ENCODE measurements at places on chromosomes 3 and 15.
A peak's percentile ranks its signal among the peaks of the same experiment; 100 is the strongest.

GRCh38 chr15:61256231-61256630 is 27.1 kb upstream of the RORA start:
- DNase-seq: no peak

GRCh38 chr3:4006288-4006687 is 207.1 kb downstream of the LRRN1 start:
- no peak for DNase-seq

DNA sequence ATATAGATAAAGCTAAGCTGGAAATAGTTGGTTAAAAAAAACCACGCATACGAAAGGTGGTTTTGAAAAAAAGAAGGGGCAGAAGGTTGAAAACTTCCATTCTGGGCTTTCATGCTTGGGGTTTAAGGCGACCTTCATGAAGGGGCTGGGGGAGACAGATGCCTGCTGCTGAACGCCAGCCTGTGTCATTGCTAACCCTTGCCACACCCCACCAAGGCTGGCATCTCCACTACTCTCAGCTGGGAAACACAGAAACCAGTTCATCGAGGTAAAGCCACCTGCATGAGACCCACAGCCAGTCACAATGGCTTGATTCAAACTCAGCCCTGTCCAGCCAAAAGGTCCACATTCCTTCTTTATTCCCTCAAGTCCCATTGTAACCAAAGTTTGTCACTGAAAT is 78.7 kb downstream of the ADAMTS17 start:
- DNase-seq: no peak

DNA sequence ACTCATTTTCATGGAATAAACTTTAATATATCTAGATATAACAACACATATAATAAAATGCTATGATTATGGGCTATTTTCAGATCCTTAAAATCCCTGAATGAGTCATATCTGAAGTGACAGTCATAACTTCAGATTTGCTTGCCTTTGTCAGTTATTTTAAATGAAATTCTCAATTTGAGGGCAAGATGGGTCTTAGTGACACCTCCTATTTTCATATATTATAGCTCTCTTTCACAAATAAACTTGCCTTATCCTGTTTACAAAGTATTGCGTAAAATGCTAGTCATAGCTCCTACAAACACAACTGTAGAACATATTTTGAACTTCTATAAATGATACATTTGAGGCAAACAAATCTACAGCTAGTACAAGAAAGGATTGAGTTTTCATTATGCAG is 6.2 kb upstream of the THRB start:
- no peak for DNase-seq

GRCh38 chr3:38000965-38001455 is 10.4 kb downstream of the VILL start:
- DNase-seq: no peak

GRCh38 chr3:11010426-11011165 is 18.0 kb downstream of the SLC6A1 start:
- DNase-seq: no peak

- no peak for DNase-seq
Measured at GRCh38 chr3:70085613-70086012, 86.1 kb downstream of the SAMMSON start.

DNA sequence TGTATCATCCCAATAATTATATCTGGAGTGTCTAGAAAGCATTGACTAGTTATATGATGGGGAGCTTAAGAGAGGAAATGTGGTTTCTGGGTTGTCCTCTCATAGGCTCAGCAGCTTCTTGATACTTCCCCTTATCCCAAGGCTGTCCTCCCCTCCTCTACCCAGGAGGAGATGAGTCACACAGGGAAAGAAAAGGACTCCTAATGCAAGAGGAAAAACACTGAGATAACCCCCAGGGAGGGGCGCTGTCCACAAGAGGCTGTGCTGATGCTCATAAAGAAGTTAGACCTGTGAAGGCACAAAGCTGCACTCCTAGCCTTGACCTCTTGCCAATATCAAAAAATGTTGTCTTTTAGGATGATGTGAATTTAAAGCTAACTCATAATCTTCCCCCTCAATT is 28.8 kb upstream of the GYG1 start:
- no peak for DNase-seq

DNA sequence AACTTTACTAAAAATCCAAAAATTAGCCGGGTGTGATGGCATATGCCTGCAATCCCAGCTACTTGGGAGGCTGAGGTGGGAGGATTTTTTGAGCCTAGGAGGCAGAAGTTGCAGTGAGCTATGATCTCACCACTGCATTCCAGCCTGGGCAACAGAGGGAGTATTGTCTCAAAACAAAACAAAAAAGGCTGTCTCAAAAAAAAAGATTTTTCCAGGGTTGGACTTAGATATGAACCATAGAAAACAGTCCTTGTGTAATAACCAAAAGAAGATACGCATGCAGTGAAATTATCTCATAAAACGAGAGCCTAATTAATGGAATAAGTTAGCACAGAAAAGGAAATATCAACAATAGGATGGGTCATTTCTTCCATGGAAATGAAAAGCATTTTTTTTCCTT is 320.4 kb upstream of the RASGRP1 start:
- no peak for DNase-seq

- peak; percentile 42 for DNase-seq
Measured at GRCh38 chr3:50587806-50588758, 18.8 kb downstream of the HEMK1 start.

- no peak for DNase-seq
Measured at GRCh38 chr3:98333989-98334606, 19.6 kb upstream of the OR5K4 start.

DNA sequence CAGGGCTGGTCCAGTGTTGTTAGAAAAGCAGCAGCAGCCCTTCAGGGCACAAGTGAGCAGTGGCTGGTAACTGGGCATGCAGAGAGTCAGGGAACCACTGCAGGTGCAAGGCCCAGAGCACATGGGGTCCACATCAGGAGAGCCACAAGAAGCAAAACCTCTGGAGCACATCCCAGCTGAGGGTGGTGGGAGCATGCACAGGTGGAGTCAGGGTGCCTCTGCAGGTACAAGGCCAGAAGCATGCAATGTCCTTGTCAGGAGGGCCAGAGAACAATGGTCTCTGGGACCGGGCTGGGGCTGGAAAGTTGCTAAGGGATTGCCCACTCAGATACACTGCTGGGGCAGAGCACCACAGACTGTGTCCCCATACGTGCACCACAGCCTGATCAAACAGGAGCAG is 226.1 kb upstream of the UBE2E2 start:
- no peak for DNase-seq

DNA sequence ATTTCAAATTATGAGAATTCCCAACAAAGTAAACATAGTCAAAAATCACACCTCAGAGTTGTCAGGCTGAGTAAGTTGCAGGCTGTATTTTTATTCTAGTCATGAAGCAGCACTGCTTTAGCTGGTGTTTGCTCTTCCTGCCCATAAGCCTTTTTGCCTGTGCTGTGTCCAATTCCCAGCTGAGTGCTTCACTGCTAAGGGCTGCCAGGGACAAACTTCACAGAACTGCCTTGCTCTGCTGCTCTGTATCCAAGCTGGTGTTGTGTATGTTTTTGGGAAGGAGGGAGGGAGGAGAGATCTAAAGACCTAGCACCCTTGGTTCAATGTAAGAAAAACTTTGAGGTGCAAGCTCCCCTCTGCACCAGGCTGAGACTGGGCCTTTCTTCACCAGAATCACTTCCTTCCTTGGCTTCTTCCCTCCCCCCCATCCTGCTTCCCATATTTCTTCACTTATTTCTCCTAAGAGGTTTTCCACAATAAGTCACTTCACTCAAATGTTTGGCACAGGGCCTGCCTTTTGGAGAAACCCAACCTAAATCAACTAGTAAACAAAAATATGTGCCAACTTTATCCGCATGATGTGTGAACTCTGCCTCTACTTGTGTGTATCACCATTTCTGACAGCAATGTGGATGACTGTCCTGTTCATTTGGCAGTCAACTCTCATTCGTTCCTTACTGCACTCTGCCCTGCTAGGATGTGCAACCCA is 156.1 kb downstream of the TBL1XR1 start:
- no peak for DNase-seq

GRCh38 chr15:36814708-36815107 is 235.3 kb downstream of the CDIN1 start:
- DNase-seq: no peak

DNA sequence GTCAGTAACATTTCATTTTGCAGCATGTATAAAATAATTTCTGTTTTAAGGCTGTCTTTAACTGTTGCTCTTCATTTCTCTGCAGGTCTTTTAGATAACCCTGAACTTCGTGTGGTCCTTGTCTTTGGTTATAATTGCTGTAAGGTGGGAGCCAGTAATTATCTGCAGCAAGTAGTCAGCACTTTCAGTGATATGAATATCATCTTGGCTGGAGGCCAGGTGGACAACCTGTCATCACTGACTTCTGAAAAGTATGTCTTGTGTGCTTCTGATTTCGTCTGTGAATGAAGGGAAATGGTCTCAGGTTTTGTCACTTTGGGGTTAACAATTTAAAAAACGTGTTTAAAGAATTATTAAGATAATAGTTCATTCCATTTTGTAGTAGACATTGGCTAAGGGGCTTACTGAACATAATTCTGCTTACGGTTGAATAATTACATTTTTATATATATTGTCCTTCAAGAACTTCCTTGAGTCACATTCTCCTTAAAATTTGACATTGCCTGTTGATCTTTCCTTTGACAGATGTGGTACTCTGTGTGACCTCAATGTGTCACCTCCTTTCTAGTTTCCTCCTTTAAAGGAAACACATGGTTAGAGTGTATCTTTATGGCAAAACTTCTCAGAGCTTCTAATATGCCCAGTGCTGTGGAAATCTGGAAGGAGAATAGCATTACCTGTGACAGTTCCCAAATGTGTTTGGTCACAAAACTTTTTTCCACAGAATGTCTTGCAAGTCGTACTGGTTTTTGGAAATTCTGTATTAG is 26.3 kb downstream of the FBXO22 start:
- no peak for DNase-seq

- DNase-seq: no peak
Measured at GRCh38 chr3:4504340-4505261, 11.5 kb downstream of the ITPR1 start.

DNA sequence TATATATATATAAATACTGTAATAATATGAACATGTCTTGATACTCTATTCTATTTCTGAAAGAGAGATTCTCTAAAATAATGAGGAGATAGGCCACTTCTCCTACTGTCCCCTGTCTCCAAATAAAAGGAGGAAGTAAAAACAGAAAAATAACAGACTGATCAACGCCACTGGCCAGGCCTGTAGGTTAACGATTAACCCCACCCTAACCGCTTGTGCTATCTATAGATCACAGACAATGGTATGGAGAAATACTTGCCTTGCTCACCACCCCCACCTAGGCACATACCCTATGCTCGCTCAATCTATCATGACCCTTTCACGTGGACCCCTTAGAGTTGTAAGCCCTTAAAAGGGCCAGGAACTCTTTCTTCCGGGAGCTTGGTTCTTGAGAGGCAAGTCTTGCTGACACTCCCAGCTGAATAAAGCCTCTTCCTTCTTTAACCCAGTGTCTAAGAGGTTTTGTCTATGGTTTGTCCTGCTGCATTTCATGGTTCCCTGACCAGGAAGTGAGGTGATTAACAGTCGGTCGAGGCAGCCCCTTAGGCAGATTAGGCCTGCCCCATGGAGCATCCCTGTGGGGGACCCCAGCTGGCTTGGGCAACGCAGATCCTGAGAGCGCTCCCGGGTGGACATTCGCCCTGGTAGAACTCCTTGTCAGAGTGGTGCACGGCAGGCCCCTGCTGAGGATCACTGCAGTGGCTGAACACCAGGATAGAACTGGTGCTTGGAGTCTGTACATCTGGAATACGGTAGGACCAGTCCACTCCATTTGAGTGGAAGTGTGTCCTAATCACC is 521.8 kb upstream of the CNTN3 start:
- no peak for DNase-seq

DNA sequence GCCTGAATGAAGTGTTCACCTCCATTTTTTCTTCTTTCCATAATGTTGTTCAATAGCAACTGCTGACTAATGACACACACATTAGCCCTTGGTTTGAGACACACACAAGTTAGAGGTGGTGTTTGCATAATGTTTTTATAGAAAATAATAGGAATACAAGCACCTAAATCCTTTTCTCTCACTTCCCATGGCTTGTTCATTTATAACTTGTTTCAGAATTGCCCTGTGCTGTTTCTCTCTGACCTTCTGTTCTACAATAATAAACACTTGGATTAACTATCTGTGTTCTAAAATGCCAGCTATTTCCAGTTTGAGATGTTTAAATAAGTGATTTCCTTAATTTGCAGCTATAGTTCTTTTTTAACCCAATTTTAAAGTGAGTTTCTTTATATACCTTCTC is 525.1 kb upstream of the ROBO2 start:
- no peak for DNase-seq

All from T-helper 9 cell (primary cell).